ENCODE measurements at places on chromosomes 12 and 14.
A peak's percentile ranks its signal among the peaks of the same experiment; 100 is the strongest.

DNA sequence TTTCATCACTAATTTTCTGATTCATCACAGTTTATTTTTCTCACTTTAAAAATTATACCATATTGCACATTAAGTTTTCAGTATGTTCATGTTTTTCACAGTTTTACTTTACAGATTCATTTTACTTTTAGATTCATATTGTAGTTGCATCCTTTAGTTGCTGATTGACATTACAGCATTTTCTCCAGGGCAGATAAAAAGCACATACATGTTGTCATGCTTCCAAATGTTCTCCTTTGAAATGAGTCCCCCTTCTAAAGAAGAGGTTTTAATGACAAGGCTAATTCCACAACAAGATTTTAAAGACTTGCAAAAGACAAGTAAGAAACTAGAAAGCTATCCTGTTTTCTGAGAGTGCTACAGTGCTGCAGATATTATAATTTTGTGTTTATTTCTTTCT lies 72.1 kb upstream of the RASSF8 start:
- no peak for DNase-seq

DNA sequence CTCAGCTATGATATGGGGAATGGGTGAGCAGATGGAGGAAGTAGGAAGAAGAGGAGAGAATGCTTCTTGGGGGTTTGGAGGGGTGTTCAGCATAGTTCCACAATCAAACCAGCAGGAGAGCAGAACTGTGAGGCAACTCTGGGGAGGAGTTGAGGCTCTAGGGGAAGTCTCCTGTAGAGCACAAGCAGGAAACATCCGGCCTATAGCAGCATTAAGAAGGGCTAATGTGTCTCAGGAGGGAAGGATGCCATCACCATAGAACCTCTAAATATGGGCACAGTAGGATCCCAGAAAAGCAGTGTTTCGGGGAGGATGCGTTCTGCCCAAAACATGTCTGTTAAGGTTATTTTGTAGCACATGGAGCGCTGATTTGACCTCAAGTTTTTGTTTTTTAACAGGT lies 8.4 kb upstream of the SALL2 start:
- no peak for DNase-seq

DNA sequence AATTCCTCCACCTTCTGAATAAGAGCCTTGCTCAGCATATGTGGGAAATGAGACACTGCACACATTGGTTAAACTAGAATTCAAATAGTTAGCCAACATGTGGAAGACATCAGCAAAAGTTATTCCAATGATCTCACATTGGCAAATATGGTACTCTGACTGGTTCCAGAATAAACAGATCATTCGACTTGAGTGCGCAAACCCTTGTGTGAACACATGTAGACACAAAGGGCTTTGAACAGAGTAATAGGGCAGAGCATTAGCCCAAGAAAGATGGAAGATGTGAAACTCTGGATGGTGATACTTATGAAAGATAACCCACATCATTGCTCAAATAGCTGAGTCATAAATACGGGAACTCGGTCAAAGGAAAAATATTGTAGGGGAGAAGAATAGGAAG lies 1133.4 kb upstream of the SEL1L start:
- peak; percentile 78 for DNase-seq

DNA sequence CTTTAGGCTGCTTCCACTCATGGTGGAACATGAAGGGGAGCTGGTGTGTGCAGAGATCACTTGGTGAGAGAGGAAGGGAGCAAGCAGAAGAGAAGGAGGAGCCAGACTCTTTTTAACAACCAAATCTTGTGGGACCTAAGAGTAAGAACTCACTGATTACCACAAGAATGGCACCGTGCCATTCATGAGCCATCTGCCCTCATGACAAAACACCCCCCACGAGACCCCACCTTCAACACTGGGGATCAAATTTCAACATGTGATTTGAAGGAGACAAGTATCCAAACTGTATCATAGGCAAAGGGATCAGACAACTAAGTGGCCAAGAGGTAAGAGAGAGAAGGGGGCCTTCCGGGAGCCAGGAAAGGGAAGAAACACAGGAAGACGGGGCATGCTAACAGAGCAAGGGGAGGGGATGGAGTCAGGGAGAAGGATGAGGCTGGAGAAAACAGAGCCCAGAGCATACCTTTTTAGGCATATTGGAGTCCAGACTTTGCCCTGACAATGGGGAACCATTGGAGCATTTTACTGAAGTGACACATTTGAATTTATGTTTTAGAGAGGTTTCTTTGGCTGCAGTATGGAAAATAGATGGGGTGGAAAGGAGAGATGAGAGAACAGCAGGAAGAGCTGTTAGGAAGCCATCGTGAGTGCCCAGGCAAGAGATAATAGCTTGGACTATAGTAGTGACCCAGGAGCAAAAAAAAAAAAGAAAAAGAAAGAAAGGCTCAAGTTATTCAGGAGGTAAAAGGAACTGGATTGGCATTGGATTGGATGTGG lies 204.4 kb upstream of the NUDT4 start:
- peak; percentile 82 for DNase-seq

- DNase-seq, result no peak
Measured at GRCh38 chr14:93989939-93990338, 7.2 kb upstream of the CCDC197 start.

DNA sequence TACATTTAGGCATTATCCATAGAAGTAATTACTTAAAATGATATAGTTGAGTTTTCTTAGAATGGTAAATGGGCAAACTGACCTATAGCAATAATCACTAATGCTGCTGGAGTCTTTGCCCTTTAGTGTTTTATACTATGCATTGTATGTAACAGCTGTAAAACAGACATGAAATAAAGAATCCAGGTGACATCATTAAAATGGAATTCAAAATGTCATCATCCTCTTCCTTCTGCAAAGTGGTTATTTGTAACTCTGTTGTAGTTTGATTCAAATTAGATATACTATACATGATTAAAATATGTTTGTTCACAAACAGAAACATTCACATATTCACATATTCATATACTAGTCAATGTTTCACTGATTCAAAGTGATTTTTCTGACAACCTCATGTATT lies 598.8 kb downstream of the SLC16A7 start:
- peak; percentile 64 for DNase-seq

DNA sequence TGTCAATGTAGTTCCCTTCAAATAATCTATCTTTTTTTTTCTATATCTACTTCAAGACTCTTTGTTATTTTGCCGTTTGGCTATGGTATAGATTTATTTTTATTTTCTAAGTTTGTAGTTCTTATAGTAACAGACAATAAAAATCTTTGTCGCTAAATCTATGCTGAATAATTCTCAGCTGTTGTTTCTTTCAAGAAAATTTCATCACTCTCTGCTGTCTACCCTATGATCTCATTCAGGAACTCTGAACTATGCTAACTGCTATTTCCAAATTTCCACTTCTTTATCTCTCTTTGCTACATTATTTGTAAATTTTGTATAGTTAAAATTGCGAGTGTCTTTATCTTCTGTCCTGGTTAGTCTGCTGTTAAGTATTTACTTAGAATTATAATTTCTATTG lies 353.6 kb downstream of the LRFN5 start:
- peak; percentile 3 for DNase-seq

DNA sequence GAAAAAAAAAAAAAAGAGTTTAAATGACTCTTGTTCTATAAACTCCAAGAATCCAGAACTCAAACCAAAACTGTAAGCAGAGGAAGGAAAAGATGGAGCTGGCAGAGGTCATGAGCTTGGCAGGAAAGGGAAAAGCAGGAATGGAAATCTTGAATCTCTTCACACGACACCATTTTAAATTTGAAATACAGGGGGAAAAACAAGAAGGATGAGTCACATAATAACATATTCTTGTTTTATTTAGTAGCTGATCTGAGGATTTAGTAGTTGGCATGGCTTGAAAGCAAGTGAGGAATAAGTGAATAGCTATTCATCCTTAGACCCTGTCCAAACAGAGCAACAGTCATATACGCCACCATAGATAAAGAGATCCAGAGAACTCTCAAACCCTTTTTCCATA lies 35.0 kb downstream of the EPS8 start:
- peak; percentile 46 for DNase-seq

DNA sequence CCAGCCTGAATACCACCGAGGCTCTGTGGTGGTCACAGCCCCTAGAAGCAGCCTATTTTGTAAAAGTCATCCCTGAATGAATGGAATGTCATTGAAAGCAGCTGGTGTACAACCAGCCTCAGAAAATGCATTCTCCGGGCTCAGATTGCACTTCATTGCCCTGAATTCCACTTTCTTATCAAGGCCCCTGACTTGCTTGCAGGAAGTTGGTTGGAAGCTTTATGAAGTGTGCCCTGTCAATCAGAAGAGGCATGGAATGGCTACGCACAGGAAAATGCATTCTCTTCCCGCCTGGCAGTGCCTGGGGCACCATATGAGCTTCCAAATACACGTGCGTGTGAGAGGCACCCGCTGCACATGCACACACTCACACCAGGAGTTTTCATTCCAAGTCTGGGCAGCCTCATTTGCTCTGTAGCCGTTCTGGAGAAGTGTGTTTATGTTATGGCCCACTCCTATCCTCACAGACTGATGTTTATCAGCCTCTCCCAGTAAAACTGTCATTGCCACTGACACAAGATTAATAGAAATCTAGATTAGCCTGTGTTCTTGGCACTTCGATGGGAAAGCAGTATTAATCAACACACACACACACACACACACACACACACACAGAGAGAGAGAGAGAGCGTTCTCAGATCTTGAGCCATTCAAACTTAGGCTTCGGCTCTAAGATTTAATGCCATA lies 63.9 kb downstream of the NUAK1 start:
- DNase-seq, result peak; percentile 89

DNA sequence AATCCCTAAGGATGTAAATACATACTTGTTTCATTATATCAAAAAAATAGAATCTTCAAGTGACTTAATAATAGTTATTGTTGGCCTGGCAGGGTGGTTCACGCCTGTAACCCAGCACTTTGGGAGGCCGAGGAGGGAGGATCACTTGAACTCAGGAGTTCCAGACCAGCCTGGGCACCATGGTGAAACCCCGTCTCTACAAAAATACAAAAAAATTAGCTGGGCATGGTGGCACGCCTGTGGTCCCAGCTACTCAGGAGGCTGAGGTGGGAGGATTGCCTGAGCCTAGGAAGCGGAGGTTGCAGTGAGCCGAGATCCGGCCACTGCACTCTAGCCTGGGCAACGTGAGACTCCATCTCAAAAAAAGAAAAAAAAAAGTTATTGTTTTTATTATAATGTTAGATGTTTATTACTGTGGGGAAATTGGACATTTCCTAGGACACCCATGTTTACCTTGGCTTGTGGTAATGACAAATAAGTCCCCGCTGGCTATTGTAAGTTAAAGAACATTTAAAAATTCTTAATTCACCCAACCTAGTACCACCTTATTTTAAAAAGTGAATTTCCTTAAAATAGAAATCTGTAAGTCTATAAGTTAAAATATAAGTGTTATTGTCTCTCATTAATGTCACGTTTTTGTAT lies 1.8 kb downstream of the USP15 start:
- no peak for DNase-seq

DNA sequence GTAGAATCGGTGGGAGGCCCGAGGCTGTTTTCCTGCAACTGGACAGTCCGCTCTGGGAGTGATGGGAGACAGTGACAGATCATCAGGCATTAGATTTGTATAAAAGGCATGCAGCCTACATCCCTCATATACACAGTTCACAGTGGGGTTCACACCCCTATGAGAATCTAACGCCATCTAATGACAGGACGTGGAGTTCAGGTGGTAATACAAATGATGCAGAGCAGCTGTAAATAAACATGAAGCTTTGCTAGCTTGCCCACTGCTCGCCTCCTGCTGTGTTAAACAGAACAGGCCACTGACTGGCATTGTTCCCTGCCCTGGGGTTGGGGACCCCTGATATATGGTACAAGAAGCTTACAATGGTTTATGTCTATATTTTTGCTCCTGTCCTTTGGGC lies 179.0 kb downstream of the LRFN5 start:
- DNase-seq, result no peak

DNA sequence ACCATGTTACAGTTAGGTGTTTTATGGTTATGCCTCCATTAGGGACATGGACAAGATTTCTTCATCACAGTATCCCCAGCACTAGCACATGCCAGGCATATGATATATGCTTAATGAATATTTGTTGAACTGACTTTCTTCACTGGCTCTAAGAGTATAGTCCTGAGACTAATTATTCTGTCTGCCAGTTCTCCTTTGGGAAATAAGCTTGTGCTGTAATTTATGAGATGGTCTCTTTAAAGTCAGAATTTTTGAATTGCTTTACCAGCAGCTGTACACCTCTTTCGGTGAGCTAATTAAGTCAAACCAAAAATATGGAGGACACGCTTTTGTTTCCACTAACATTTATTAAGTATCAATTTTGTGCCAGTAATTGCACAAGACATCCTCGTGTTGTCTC lies 4.8 kb upstream of the KRT72 start:
- no peak for DNase-seq

GRCh38 chr12:52191841-52192791 lies at the start of gene KRT80:
KRT80 (minus strand) TSS chr12:52192014; CDS start chr12:52191902, 112 bp downstream.
- DNase-seq, result peak; percentile 99

GRCh38 chr14:102591372-102591943 lies 991 bp upstream of the RCOR1 start:
- peak; percentile 45 for DNase-seq

DNA sequence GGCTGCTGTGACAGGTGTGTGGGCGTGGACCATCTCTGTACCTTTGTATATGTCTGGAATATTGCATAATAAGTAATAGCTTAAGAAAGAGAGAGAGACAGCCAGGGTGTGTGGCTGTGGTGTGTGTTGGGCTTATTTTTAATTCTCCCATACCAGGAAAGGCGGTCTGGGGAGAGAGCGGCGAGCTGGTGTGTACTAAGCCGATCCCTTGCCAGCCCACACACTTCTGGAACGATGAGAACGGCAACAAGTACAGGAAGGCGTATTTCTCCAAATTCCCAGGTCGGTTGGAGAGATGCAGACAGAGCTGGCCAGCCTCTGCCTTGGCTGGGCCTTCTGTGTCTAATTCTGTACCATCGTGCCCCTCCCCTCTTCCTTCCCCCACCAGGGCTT lies 63.9 kb downstream of the AACS start:
- no peak for DNase-seq

DNA sequence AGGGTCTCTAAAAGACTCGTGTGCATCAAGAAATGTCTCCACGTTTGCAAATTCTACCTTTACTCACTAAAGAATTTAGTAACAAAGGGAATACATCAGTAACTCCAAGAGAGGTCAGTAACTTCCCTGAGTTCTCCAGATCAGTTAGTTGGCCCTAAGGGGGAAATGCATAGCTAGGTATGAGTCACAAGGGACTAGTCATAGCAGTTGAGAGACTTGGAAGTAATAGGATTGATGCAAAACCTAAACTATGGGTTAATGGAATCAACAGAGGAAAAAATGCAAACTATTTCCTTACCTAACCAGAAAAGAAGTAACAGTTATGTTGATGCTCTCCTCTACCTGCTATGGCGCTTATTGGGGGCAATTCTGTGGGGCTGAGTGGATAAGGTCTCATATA lies 148.8 kb upstream of the GARIN6 start:
- peak; percentile 84 for DNase-seq

- DNase-seq, result peak; percentile 14
Measured at GRCh38 chr14:23877538-23878180, 75.9 kb upstream of the DHRS4 start.

- no peak for DNase-seq
Measured at GRCh38 chr14:61950340-61950739, 188.1 kb downstream of the SNAPC1 start.

Data from fibroblast of skin of right biceps (primary cell).